ENCODE measurements at places on chromosomes 3 and 15. TPM values are rescaled to one million over a fixed set of nuclear protein-coding genes. Genes with fewer than 3 reads are reported as not detected.

DNA sequence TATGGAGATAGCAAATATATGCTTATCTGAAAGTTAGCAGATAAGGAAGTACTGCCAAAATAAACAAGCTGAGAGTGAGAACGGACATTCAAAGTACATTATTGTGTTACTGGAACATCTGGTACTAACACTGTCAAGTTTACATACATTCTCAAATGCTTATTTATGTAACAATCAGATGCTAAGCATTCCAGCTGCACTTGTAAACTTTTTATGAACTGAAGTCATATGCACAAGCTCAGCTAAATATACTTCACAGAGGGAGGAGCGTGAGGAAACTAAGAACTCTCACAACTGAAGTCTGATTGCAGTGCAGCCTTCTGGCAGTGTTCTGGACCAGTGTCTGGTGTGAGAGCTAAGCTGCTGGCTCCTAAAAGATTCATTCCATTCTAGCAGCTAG lies 223.7 kb upstream of the NANOGP8 start:
- peak overlapping the region; percentile 76 for H3K27ac ChIP-seq
- H3K36me3 ChIP-seq = peaks cover 4% of the 10 kb centered on the region
- H3K4me3 ChIP-seq = peak overlapping the region; percentile 53
- peaks cover 64% of the 10 kb centered on the region for H3K4me1 ChIP-seq
- DNase-seq = peak; percentile 92
- no peaks in the 10 kb centered on the region for H3K27me3 ChIP-seq

- peak; percentile 50 for DNase-seq
- H3K27ac ChIP-seq = no peak overlapping the region
- no peaks in the 10 kb centered on the region for H3K36me3 ChIP-seq
- H3K4me1 ChIP-seq = peaks cover 13% of the 10 kb centered on the region
- no peaks in the 10 kb centered on the region for H3K27me3 ChIP-seq
These were observed 13.9 kb downstream of the NLGN1 start for GRCh38 chr3:173411375-173411973.

- H3K27ac ChIP-seq = peak overlapping the region; percentile 97
- H3K36me3 ChIP-seq = peaks cover 14% of the 10 kb centered on the region
- H3K4me1 ChIP-seq = peaks cover 89% of the 10 kb centered on the region
These were observed 46.5 kb upstream of the SACM1L start for GRCh38 chr3:45642731-45643152.

DNA sequence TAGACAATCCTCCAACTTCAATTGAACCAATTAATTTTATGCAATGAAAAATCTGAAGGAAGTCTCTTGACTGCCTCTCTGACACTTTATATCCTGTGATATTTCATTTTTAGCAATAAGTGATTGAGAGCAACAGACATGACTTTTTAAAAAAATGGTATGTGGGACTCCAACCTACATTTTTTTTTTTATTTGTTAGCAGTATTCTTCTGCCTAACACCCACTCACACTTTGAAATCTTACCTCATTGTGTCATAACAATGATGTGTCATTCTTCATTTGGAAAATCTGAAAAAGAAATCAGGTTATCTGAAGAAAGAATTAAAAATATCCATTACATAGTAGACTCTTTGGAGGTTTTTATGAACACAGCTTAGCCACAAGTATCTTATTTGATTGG lies 541.3 kb upstream of the KCNMB2 start:
- no peak for DNase-seq
- H3K4me1 ChIP-seq = no peaks in the 10 kb centered on the region
- H3K36me3 ChIP-seq = no peaks in the 10 kb centered on the region
- no peaks in the 10 kb centered on the region for H3K27me3 ChIP-seq
- no peak overlapping the region for H3K27ac ChIP-seq
- H3K4me3 ChIP-seq = no peak overlapping the region

- DNase-seq = peak; percentile 75
- H3K36me3 ChIP-seq = peaks cover 16% of the 10 kb centered on the region
- H3K4me3 ChIP-seq = peak overlapping the region; percentile 78
- H3K27ac ChIP-seq = peak overlapping the region; percentile 94
- H3K4me1 ChIP-seq = peaks cover 42% of the 10 kb centered on the region
These were observed 30.6 kb downstream of the CMTM7 start for GRCh38 chr3:32421991-32422859.

Gene IL17RB
- total RNA-seq = not detected

Gene ZNF774
- total RNA-seq = 1.8 TPM

All from HFFc6 (cell line).